ENCODE measurements at places on chromosomes 4 and X.

DNA sequence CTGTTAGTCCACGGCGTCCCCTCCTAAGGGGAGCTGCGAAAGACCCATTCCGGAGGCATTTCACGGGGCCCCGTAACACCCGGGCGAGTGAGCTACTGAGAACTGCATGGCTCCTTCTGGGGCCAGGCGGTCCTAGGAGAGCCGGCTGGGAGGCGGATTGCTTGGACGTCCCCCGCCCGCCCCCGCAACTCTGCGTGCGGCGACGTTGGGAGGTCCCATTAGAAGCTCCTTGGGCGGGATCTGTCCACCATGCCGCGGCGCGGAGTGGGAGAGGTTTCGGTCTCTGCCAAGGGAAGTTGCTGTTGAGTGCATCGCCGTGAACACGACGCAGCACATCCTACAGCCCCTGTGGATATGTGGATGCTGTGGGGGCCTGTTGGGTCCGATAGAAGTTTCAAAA is 85.4 kb upstream of the IGFBP7 start:
- no peak for DNase-seq

- no peak for DNase-seq
Observed at GRCh38 chrX:149683966-149684730, 27.7 kb upstream of the MAGEA11 start.

DNA sequence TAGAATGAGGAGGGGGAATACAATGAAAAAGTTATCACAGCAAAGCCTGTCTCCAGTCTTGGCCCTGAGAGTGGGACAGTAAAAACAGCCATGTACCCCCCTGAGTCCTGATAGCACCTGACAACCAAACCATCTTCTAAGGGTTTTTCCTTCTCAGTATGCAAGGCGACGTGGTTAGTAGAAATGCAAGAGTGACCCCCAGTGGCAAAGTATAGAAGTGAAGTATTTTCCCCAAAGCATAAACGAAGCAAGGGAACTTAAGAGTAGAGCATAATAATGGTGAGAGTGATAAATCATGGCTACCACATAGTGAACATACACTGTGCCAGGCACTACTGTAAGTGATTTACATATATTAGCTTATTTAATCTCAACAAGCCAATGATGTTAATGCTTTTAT is 52.8 kb downstream of the FAM47C start:
- peak; percentile 20 for DNase-seq

GRCh38 chrX:153744210-153745066 is 19.6 kb upstream of the PLXNB3 start:
- DNase-seq: no peak

DNA sequence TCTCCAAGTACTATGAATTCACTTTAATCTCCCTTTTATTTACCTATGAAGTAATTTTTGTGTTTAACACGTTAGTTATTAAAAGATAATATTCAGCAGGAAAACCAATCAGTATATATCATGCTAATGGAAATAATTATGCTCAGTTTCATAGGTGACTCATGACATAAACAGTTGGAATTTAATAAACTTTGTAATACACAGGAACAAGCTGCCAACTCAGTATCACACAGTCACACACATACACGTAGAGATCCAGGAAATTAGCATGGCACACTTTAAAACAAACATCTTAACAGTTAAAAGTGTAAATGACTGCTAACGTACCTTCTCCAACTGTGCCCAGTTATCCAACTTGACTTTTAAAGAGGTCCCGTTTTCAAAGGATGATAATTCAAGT is 2.3 kb downstream of the SPATA4 start:
- no peak for DNase-seq

DNA sequence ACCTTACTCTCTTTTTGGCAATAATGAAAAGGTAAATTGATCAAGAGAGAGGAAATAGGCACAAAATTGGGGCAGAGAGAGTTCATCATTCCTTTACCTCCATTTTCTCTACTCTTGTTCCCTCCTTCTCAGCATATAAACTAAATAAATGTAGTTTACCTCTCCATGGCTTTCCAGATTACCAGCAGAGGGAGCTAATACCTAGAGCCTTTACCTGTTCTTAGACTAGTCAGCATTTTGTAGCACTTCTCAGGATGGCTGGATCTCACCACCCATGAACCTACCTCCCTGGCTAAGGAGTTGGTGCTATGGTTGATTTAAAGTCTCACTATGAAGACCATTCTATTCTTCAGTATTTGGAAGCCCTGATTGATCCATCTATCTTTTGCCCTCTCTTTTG is 15.7 kb downstream of the OFD1 start:
- peak; percentile 35 for DNase-seq
